Upper lobe of left lung (tissue), 6 donors: ENCODE measurements at places on chromosomes 7 and 10. TPM values are rescaled to one million over a fixed set of nuclear protein-coding genes. Genes with fewer than 3 reads are reported as not detected.

The ZNF117 gene
- total RNA-seq = 34.4 TPM

The NEUROG3 gene
- not detected for total RNA-seq

The CHAT gene
- total RNA-seq = not detected

GRCh38 chr7:91181949-91182348 lies 82.3 kb upstream of the FZD1 start:
- no peak overlapping the region for H3K27ac ChIP-seq
- no peaks in the 10 kb centered on the region for H3K36me3 ChIP-seq
- no peaks in the 10 kb centered on the region for H3K27me3 ChIP-seq

- no peaks in the 10 kb centered on the region for H3K4me1 ChIP-seq
- no peak overlapping the region for H3K4me3 ChIP-seq
- no peaks in the 10 kb centered on the region for H3K27me3 ChIP-seq
Observed at GRCh38 chr7:80999100-80999499, 80.2 kb upstream of the SEMA3C start.

- H3K27me3 ChIP-seq = no peaks in the 10 kb centered on the region
- no peak for DNase-seq
- peaks cover 35% of the 10 kb centered on the region for H3K36me3 ChIP-seq
- no peak overlapping the region for H3K4me3 ChIP-seq
Observed at GRCh38 chr10:104317726-104318299, 20.5 kb downstream of the ITPRIP start.
